Dermis lymphatic vessel endothelial cell (primary cell): ENCODE measurements at places on chromosomes 1 and 21. TPM values are rescaled to one million over a fixed set of nuclear protein-coding genes. Genes with fewer than 3 reads are reported as not detected.

Gene SAMSN1
- total RNA-seq: 0.09 TPM in 1 of 2 replicates, not detected in the other

Gene KCNQ4
- not detected in 2 replicates for total RNA-seq

Gene RIPK4
- total RNA-seq: 0.26 and 0.76 TPM in 2 replicates

Gene IGSF8
- 6.5 and 7.7 TPM in 2 replicates for total RNA-seq

Gene CDK11B
- 7.0 and 9.7 TPM in 2 replicates for total RNA-seq

Gene LCE3E
- not detected in 2 replicates for total RNA-seq

Gene REN
- total RNA-seq: 0.11 TPM in 1 of 2 replicates, not detected in the other

Gene PTPN14
- total RNA-seq: 62.7 and 66.8 TPM in 2 replicates

Gene CA6
- total RNA-seq: 0.11 TPM in 1 of 2 replicates, not detected in the other

Gene GPX7
- total RNA-seq: 13.5 and 13.6 TPM in 2 replicates

Gene SPSB1
- 20.7 and 59.5 TPM in 2 replicates for total RNA-seq

Gene PLCH2
- total RNA-seq: 0.09 and 0.22 TPM in 2 replicates

Gene NTNG1
- not detected in 2 replicates for total RNA-seq

Gene TIPRL
- 30.8 and 33.9 TPM in 2 replicates for total RNA-seq

Gene SRSF10
- 65.5 and 80.4 TPM in 2 replicates for total RNA-seq

Gene LCE3D
- not detected in 2 replicates for total RNA-seq

Gene FLG2
- not detected in 2 replicates for total RNA-seq

Gene SCAMP3
- total RNA-seq: 25.8 and 28.2 TPM in 2 replicates

Gene IRF6
- total RNA-seq: 0.26 and 3.5 TPM in 2 replicates

Gene NPHS2
- total RNA-seq: not detected in 2 replicates

Gene SELENBP1
- total RNA-seq: 0.43 TPM in 1 of 2 replicates, not detected in the other

Gene KCNN3
- 0.87 and 1.3 TPM in 2 replicates for total RNA-seq

Gene ANGPTL3
- total RNA-seq: not detected in 2 replicates

Gene CSF3R
- not detected in 2 replicates for total RNA-seq

Gene COL24A1
- total RNA-seq: not detected in 2 replicates

Gene KDF1
- total RNA-seq: not detected in 2 replicates

Gene APCS
- not detected in 2 replicates for total RNA-seq

Gene STRIP1
- 44.1 and 45.8 TPM in 2 replicates for total RNA-seq

Gene SUMO3
- total RNA-seq: 78.0 and 81.8 TPM in 2 replicates

Gene ALPL
- total RNA-seq: 0.22 and 0.26 TPM in 2 replicates

Gene FCRL2
- not detected in 2 replicates for total RNA-seq

Gene PADI4
- not detected in 2 replicates for total RNA-seq

Gene CHI3L2
- total RNA-seq: not detected in 2 replicates

Gene S100A7A
- not detected in 2 replicates for total RNA-seq

Gene KCNJ15
- total RNA-seq: 1.1 and 2.1 TPM in 2 replicates

Gene DISC1
- total RNA-seq: 3.8 and 7.8 TPM in 2 replicates

Gene KCNA2
- total RNA-seq: under 0.01 TPM in 1 of 2 replicates, not detected in the other

Gene FCRL4
- total RNA-seq: not detected in 2 replicates

Gene PRXL2B
- 50.8 and 84.6 TPM in 2 replicates for total RNA-seq

Gene SHISAL2A
- not detected in 2 replicates for total RNA-seq
